Mesothelial cell of epicardium (in vitro differentiated cells): ENCODE measurements at places on chromosomes 6 and 20. TPM values are rescaled to one million over a fixed set of nuclear protein-coding genes. Genes with fewer than 3 reads are reported as not detected.

DNA sequence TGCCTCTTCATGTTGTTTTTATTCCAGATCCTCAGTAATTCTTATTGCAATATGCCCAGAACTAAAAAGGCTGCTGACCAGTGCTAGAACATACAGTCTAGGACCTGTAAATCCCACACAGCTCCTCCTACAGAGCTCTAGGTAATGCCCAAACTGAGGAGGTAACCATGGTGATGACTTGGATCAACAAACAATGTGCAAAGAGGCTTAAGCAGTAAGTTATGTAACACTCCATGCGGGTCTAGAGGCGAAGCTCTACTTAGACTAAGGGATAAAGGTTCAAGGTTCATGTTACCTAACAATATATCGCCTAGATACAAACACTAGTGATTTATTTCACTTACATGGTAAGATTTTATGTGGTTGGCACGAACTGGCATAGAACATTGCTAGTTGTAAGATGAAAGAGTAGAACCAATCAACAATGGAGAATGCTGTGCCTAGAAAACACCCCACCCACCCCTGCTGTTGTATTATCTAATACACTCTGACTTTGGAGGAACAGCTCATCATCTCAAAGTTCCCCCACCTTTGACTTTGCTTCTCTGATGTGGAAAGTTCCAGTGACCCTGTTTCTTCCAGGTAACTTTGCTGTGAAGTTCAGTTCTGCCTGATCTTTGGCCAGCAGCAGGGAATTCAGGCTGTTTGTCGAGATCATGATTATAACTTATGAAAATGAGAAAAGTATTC, 242.4 kb downstream of the ALDH8A1 start:
- no peak for DNase-seq

DNA sequence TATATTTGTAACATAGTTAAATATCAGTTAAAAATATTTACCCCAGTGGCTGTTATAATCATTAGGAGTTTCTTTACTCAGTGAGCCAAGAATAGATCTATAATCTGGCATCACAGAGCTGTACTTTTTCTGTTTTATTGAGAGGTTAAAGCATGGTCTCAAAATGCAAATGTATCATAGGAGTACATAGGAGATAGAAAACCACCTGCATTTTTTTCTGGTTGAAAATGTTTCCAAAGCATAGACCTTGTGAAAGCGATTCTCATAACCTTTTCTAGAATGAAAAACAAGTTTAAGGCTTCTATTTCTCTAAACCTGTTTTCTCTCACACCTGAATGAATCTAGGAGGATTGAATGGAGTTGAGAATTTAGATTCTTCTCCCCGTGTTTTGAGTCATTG, 14.4 kb downstream of the KCNQ5 start:
- DNase-seq = no peak

DNA sequence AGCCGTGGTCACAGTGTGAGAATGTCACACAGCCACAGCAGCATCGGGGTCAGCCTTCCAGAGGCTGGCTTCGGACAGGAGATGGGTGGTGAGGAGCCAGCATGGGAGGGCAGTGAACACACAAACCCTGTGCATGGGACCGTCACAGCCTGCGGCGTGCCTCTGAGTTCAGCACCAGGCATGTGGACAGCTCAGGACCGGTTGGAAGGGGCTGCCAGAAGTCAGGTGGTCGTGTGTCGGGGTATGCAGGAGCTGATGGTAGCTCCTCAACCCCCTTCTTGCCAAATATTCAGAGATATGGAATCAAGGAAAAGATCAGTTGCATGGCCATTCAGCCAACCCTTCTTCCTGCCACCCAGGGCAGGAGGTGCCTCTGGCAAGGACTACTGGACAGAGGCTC, 28.2 kb downstream of the MYT1 start:
- no peak for DNase-seq

GRCh38 chr6:83042467-83043053, 23.1 kb downstream of the UBE3D start:
- DNase-seq = no peak

DNA sequence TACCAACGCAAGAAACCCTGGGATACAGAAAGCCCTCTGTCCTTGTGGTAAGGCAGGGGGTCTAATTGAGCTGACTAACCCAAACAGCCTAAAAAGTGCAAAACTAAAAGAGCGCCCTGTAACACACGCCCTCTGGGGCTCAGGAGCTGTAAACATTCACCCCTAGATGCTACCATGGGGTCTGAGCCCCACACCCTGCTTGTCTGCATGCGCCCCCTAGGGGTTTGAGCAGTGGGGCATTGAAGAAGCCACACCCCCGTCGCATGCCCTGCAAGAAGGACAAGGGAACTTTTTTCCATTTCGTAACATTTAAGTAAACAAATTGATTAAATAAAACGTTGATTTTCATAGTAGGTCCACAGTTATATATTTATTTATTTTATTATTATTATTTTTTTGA, 616.9 kb upstream of the MAN1A1 start:
- DNase-seq = no peak

DNA sequence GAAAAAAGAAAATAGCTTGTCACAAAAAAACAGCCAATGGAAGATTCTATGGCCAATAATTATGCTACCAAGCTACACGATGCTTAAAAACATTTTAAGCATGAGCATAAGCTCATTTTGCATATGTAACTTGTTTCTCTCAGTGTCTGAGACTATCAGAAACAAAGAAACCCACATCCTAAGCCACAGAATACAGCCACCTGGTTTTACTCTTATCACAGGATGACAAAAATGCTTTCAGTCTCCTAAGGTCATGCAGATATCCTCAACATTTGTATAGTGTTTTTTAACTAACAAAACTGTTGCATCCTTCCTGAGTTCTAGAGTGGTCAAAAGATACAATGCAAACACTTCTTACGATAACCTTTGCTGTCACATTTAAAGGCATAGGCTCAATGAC, 172.1 kb upstream of the RUNX2 start:
- no peak for DNase-seq

Gene PLCB1
- 35.4 to 41.5 TPM (median 35.4 TPM) in 3 replicates for total RNA-seq
